ENCODE measurements at places on chromosomes 11 and 22.
A peak's percentile ranks its signal among the peaks of the same experiment; 100 is the strongest.

- DNase-seq = peak; percentile 32
Observed at GRCh38 chr11:1353383-1354124, 36.2 kb upstream of the BRSK2 start.

- DNase-seq = no peak
Observed at GRCh38 chr11:19766206-19766605, 53.6 kb downstream of the NAV2 start.

DNA sequence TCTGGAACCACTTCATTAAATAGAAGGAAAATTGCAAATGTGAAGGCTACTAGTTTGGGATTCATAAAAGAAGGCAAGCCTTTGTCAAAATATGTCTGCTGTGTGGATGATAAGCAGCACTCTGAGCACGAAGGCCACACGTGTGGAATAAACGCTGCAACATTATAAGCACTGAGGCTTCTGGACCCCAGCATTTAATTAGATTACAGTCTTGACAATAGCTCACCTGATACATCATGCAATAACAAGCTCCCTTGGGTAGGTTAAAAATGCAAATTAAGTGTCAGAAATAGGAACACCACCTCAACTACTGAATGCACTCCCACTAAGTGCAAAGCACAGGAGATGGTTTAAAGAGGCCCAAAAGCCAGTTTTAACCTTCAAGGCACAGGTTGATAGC is 179.3 kb downstream of the LARGE1 start:
- no peak for DNase-seq

GRCh38 chr11:35265755-35266454 is 126.9 kb downstream of the CD44 start:
- no peak for DNase-seq
